Small intestine (tissue), 16 donors: ENCODE measurements at places on chromosomes 5 and 9. TPM values are rescaled to one million over a fixed set of nuclear protein-coding genes. Genes with fewer than 3 reads are reported as not detected.
A peak's percentile ranks its signal among the peaks of the same experiment; 100 is the strongest.

- no peak overlapping the region for H3K4me3 ChIP-seq
- H3K36me3 ChIP-seq, result no peaks in the 10 kb centered on the region
- H3K4me1 ChIP-seq, result no peaks in the 10 kb centered on the region
Observed at GRCh38 chr5:22460189-22460588, 393.0 kb downstream of the CDH12 start.

- DNase-seq, result no peak
- H3K4me1 ChIP-seq, result no peaks in the 10 kb centered on the region
- no peak overlapping the region for H3K4me3 ChIP-seq
- no peaks in the 10 kb centered on the region for H3K36me3 ChIP-seq
- H3K27me3 ChIP-seq, result no peaks in the 10 kb centered on the region
Observed at GRCh38 chr5:173633304-173633703, 16.9 kb upstream of the BOD1 start.

DNA sequence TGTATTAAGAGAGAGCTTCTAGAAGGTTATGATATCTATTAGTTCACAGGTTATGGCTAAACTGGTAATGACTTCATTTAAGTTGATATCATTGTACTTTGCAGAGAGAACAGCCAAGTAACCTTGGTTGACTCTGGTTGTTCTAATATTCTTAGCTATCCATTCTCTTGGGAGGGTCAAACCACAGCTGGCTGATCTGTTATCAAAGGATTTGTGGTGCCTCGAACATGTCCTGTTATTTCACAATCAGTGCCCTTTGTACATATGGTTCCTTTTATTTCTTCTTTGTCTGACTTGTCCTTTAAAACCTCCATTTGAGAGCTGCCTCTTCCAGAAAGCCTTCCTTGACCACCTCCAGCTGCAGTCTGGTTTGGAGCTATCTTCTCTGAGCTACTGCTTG lies 61.7 kb downstream of the PDE8B start:
- no peak for DNase-seq
- no peaks in the 10 kb centered on the region for H3K4me1 ChIP-seq
- no peaks in the 10 kb centered on the region for H3K36me3 ChIP-seq

- no peak for DNase-seq
- H3K27ac ChIP-seq, result no peak overlapping the region
- no peak overlapping the region for H3K4me3 ChIP-seq
- no peaks in the 10 kb centered on the region for H3K4me1 ChIP-seq
- no peaks in the 10 kb centered on the region for H3K36me3 ChIP-seq
Observed at GRCh38 chr5:3701694-3702093, 106.1 kb downstream of the IRX1 start.

DNA sequence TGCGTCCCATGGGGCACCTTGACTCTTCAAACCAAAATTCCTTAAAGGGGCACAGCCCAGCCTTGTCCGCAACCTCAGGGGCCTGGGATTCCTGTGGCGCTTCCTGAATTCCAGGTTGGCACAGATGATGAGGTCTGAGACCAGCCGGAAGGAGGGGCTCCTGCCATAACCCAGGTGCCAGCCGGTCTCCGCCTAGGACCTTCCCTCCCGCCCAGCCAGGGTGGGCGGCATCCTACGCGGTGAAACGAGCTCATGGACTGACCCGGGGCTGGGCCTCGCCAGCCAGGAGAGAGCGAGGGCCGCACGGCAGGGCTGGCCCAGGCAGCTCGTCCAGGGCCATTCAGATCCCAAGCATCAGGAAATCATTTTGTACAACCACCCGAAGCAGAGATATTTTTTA lies 23.0 kb downstream of the AMBP start:
- H3K4me1 ChIP-seq, result no peaks in the 10 kb centered on the region
- DNase-seq, result no peak
- H3K36me3 ChIP-seq, result no peaks in the 10 kb centered on the region
- no peak overlapping the region for H3K4me3 ChIP-seq

DNA sequence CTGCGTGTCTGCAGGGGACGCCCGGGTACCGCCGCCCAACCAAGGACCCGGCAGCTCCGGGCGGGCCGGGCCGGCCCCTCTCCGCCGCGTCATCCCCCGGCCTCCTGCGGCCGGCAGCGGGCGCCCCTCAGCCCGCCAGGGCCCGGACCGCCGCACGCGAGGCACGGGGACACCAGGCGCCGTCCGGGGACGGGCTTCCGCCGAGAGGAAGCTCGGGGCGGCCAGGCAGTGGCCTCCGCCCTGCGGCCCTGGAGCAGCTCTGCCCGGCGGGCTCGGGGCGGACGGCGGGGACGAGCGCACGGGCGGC lies 373 bp downstream of the FBXW5 start:
- DNase-seq, result no peak
- H3K4me1 ChIP-seq, result peaks cover 4% of the 10 kb centered on the region
- peaks cover 17% of the 10 kb centered on the region for H3K36me3 ChIP-seq
- H3K4me3 ChIP-seq, result peak overlapping the region; percentile 90
- no peaks in the 10 kb centered on the region for H3K27me3 ChIP-seq

DNA sequence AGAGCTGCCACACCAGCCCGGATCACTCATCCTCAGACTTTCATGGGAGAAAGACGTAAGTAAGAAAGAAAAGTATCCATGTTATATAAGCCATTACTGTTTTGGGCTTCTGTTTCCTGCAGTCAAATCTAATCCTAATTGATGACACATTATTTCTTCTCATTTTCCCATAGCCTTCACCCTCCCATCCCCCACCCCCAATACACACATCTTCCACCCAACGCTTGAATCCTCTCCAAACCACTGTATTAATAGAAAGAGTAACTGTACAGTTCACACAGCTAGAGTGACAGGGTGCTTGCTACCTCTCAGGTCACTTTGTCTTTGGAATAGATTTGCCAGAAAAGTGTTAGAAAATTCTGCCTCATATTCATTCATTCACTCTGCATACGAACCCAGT lies 69.3 kb upstream of the IL17B start:
- H3K27me3 ChIP-seq, result no peaks in the 10 kb centered on the region
- peaks cover 16% of the 10 kb centered on the region for H3K4me1 ChIP-seq
- H3K36me3 ChIP-seq, result no peaks in the 10 kb centered on the region
- no peak for DNase-seq
- no peak overlapping the region for H3K27ac ChIP-seq
- no peak overlapping the region for H3K4me3 ChIP-seq

DNA sequence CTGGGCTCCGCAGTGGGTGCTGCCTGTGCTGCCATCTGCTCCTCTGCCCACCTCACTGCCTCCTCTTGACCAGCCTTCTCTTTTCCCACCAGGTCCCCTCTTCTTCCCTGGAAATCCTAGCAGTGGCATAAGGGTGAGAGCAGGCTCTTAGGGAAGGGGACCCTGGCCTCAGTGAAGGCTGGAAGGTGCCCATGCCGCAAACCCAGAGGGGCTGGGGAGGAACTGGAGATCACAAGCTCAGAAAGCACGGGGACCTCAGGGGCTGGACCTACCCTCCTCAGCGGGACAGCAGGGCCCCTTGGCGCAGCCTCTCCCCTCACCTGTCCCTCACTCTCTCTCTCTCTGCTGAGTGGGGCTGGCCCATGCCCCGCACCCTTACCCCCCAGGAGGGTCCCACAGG lies 144.4 kb upstream of the IRX2 start:
- no peak for DNase-seq
- H3K27me3 ChIP-seq, result no peaks in the 10 kb centered on the region
- no peak overlapping the region for H3K4me3 ChIP-seq
- no peaks in the 10 kb centered on the region for H3K4me1 ChIP-seq

DNA sequence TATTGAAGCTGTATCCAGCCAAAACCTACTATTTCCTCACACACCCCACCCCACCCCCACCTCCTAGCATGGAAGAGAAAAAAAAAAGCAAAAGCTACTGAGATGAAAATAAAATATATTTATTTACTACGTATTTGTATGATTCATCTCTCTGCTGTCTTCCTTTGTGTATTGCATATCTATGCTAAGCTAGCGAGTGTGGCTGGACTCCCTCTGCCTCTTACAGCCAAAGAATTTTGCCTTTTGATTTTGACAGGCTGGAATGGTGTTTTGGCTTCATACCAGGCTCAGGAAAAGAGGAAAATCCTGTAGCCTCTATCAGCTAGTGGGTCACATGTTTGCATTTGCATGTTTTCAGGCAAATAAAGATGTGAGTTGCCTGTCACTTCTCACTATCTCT lies 2.2 kb downstream of the ABLIM3 start:
- H3K27me3 ChIP-seq, result peaks cover 9% of the 10 kb centered on the region
- H3K27ac ChIP-seq, result no peak overlapping the region
- H3K4me3 ChIP-seq, result no peak overlapping the region
- H3K4me1 ChIP-seq, result no peaks in the 10 kb centered on the region
- DNase-seq, result no peak

DNA sequence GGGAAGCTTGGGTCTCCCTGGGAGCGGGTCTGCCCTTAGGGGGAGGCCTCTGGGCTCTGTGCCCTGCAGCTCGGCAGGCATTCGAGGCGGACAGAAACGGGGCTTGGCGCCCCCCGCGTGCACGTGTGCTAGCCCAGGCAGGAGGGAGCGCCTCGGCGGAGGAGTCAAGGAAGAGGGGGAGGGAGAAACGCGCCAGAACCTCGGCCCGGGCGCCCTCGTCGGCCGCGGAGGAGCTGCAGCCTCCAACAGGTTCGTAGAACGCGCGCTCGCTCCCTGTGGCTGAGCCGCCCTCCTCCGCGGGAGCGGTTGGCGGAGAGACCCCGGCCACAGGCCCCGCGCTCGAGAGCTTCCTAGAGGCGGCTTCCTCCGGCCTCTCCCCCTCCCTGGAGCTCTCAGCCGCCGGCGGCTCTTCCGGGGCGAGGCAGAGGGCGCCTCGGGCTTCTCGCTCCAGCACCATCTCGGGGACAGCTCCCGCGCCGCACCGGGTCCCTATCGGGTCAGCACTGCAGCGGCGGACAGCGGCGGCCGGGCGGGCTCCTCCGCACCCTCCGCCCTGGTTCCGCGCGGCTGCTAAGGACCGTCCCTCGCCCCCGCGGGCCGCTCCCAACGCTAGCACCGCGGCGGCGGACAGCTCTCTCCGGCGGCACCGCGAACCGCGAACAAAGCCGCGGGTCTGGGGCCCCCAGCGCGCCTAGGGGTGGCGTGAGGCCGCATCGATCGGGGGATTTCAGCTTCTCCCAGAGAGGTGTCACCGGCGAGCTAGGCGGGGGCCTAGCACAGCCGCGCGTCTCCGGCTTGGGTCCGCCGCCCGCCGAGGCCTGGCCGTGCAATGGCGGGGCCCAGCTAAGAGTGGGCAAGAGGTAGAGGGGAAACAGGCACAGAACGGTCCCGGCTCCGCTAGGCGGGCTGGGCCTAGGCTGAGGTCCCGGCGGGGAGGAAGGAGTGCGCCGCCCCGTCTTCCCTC lies 74.6 kb upstream of the CPLX2 start:
- no peaks in the 10 kb centered on the region for H3K36me3 ChIP-seq
- H3K4me1 ChIP-seq, result no peaks in the 10 kb centered on the region
- no peak overlapping the region for H3K27ac ChIP-seq
- H3K27me3 ChIP-seq, result peaks cover 7% of the 10 kb centered on the region
- DNase-seq, result peak; percentile 95
- H3K4me3 ChIP-seq, result no peak overlapping the region

- H3K36me3 ChIP-seq, result no peaks in the 10 kb centered on the region
- H3K4me1 ChIP-seq, result no peaks in the 10 kb centered on the region
- H3K27me3 ChIP-seq, result peaks cover 30% of the 10 kb centered on the region
- H3K4me3 ChIP-seq, result no peak overlapping the region
Observed at GRCh38 chr5:55241746-55242145, 8.3 kb upstream of the CCNO start.

The STC2 gene
- not detected for polyA plus RNA-seq

The GPX3 gene
- 19.9 TPM for polyA plus RNA-seq

The PRRX2 gene
- not detected for polyA plus RNA-seq

The UBLCP1 gene
- 18.5 TPM for polyA plus RNA-seq

The PCDHGA12 gene
- 0.41 TPM for polyA plus RNA-seq

The SLC36A3 gene
- polyA plus RNA-seq, result not detected

The C5orf34 gene
- polyA plus RNA-seq, result 2.2 TPM
